Activated CD4-positive, alpha-beta T cell treated with anti-CD3 and anti-CD28 coated beads for 24 hours (primary cell): ENCODE measurements at places on chromosomes 1 and 21.

- no peak for DNase-seq
Measured at GRCh38 chr1:204831186-204831585, 39.5 kb upstream of the NFASC start.

DNA sequence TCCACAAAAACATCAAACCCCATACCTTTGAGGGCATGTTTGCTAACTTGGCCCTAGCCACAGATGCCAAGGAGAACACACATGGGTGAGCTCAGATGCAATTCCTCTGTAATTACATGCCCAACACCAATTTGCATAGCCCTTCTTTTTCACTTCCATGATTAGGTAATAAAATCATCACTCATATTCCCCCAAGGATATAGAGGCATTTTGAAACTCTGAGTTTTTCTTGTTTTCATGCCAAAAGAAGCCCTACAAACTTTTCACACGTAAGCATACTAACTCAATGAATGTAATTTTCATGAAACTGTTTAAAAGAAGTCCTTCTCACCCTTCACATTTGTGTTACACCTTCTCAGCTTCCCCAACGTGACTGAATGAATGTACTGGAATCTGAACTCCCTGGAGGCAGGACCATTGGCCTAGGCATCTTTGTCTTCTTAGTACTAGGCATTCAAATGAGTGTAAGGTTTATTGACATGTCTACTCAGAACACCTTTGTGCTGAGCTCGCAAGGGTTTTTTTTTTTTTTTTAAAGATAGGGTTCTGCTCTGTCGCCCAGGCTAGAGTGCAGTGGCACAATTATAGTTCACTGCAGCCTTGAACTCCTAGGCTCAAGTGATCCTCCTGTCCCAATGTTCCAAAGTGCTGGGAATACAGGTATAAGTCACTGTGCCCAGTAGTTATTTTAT is 31.0 kb downstream of the FBXO42 start:
- no peak for DNase-seq

- no peak for DNase-seq
Measured at GRCh38 chr21:17585875-17586450, 26.7 kb downstream of the BTG3 start.

DNA sequence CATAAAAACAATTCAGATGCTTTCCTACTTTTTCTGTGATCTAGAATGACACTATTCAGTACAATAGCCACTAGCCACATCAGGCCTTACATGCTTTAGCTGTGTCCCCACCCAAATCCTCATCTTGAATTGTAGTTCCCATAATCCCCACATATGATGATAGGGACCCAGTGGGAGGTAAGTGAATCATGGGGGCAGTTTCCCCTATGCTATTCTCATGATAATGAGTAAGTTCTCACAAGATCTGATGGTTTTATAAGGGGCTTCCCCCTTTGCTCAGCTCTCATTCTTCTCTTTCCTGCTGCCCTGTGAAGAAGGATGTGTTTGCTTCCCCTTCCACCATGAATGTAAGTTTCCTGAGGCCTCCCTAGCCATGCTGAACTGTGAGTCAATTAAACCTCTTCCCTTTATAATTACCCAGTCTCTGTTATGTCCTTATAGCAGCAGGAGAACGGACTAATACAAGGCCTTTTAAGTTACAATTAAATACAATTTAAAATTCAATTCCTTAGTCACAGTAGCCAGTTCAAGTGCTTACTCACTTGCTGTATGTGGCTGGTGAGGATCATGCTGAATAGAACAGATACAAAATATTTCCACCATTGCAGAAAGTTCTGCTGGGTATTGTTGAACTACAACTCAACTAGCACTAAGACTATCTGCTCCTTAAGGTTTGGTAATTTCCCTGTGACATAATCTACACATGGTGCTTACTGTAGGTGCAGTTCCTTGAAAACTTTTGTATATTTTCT is 106.7 kb downstream of the SCMH1 start:
- DNase-seq = no peak

GRCh38 chr1:212351588-212352362 is 62.9 kb downstream of the PACC1 start:
- DNase-seq = no peak

GRCh38 chr1:207883660-207884250 is 27.2 kb downstream of the CD34 start:
- no peak for DNase-seq

- no peak for DNase-seq
Measured at GRCh38 chr21:25564349-25564948, 42.8 kb downstream of the MRPL39 start.

DNA sequence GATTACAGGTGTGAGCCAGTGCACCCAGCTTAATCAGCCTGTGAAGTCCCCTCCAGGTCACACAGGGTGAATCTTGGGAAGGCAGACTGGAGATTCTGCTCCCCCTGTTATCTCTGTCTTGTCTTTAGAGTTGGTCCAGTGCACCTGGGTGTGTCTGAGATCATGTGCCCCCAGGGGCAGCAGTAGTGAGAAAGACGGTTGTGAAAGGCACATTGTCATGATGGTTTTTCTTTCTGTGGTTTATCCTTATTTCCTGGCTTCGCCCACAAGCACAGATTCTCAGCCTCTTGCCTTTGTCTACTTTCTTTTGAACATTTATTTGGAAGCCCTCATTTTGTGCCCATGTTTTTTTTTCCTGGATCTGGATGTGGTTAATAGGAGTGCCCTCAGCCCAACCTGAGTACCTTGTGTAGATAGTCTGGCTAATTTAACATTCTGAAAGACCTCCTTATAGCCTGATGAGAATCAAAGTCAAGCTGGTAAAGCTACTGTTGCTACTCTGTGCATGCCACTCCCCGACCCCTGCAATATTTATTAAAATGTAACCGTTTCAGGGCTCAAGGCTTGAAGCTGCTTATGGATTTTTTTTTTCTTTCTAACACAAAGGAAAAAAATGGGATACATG is 23.7 kb downstream of the UCK2 start:
- DNase-seq = no peak
